Activated T-helper 2 cell treated with anti-CD3 and anti-CD28 coated beads, Interferon-gamma antibody, Interleukin-2, Interleukin-4, amounts not matched to agents 10 μg/mL and 5 μg/mL and 100 μg/mL, durations not matched to agents 14 hours and 24 hours and 36 hours (primary cell): ENCODE measurements at places on chromosomes 7 and 10. TPM values are rescaled to one million over a fixed set of nuclear protein-coding genes. Genes with fewer than 3 reads are reported as not detected.

GRCh38 chr7:2610898-2611297 lies 20.9 kb upstream of the TTYH3 start:
- H3K27ac ChIP-seq = no peak overlapping the region
- H3K36me3 ChIP-seq = no peaks in the 10 kb centered on the region
- DNase-seq = no peak

DNA sequence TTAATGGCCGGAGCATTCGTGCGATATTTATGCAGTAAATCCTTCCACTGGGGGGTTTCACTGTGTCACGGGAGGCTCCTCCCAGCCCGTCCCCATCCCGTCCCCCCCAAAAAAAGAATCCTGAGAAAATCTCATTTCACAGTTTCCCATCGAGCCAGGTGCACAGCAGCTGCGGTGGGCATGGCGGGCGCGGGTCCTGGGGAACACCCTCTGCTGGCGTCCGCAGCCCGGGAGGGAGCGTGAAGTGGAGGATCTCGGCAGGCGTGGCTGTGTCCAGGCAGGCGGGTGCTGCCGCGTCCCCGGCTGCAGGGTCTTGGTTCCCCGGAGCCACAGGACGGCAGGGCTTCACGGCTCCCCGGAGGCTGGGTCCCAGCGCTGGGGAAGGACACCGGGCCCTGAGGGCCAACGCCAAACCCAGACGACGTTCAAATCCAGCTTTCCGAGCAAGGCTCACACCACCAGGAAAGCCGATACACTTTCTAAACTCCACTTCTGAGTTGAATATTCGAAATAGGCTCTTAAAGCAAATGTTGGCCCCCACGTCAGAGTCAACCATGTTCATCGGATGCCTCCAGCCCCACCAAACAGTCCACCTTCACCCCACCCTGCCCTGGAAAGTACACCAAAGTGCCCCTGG lies 55.7 kb downstream of the PDGFA start:
- H3K4me1 ChIP-seq = no peaks in the 10 kb centered on the region
- H3K36me3 ChIP-seq = no peaks in the 10 kb centered on the region
- no peak overlapping the region for H3K4me3 ChIP-seq
- no peaks in the 10 kb centered on the region for H3K27me3 ChIP-seq
- no peak for DNase-seq

DNA sequence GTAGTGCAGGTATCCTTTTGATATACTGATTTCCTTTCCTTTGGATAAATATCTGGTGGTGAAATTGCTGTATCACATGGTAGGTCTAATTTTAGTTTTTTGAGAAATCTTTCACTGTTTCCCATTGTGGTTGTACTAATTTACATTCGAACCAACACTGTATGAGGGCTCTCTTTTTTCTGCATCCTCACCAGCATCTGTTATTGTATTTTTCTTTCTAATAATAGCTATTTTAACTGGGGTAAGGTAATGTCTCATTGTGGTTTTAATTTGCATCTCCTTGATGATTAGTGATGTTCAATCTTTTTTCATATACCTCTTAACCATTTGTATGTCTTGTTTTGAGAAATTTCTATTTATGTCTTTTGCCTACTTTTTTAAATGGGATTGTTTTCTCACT lies 335.4 kb upstream of the MTPN start:
- no peak overlapping the region for H3K4me3 ChIP-seq
- DNase-seq = no peak
- no peaks in the 10 kb centered on the region for H3K36me3 ChIP-seq
- H3K4me1 ChIP-seq = no peaks in the 10 kb centered on the region

- H3K4me1 ChIP-seq = no peaks in the 10 kb centered on the region
- no peak for DNase-seq
- peaks cover 2% of the 10 kb centered on the region for H3K27me3 ChIP-seq
- no peaks in the 10 kb centered on the region for H3K36me3 ChIP-seq
- no peak within 1 kb of the TSS for H3K4me3 ChIP-seq
Measured at GRCh38 chr7:13989126-13989948, at the start of gene ETV1. ETV1 (minus strand) TSS chr7:13989666; CDS start chr7:13989052, 614 bp downstream.

DNA sequence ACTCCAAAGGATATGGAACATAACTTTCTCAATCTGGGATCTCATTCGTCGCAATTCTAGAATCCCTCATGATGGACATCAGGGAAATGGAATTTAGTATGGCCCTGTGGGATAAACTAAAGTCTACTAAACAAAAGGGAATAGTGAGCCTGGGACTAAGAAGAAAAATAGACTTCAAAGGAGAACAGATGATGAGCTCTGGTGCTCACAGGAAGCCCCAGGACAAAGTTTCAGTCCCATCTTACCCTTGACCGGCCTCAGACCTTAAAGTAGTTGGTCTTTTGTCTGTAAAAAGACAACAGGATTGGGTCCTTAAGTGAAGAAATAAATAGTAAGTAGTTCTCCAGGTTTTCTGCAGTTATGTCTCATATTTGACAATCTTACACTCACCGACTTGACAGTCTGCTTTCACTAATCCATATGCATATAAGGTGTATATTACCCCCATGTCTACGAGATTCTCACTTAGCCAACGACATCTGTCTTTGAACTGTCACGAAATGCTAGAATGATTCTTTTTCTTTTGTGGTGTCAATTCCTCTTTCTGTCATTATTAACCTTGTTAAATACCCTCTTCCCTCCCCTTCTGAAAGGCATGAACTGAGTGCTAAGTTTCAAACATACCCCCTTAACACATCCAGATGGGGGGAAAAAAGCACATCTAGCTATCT lies 10.9 kb upstream of the IKZF1 start:
- peaks cover 34% of the 10 kb centered on the region for H3K4me1 ChIP-seq
- H3K36me3 ChIP-seq = no peaks in the 10 kb centered on the region
- peaks cover 5% of the 10 kb centered on the region for H3K27me3 ChIP-seq
- H3K4me3 ChIP-seq = no peak overlapping the region
- no peak for DNase-seq

- H3K4me1 ChIP-seq = peaks cover 13% of the 10 kb centered on the region
- no peak for DNase-seq
- H3K36me3 ChIP-seq = no peaks in the 10 kb centered on the region
- H3K4me3 ChIP-seq = no peak overlapping the region
- peaks cover 4% of the 10 kb centered on the region for H3K27me3 ChIP-seq
- no peak overlapping the region for H3K27ac ChIP-seq
Measured at GRCh38 chr7:95473276-95473985, 12.3 kb upstream of the ASB4 start.

GRCh38 chr7:47574482-47575329 lies 7.2 kb downstream of the TNS3 start:
- DNase-seq = no peak
- H3K27me3 ChIP-seq = peaks cover 21% of the 10 kb centered on the region
- H3K4me1 ChIP-seq = peaks cover 5% of the 10 kb centered on the region
- H3K4me3 ChIP-seq = no peak overlapping the region

DNA sequence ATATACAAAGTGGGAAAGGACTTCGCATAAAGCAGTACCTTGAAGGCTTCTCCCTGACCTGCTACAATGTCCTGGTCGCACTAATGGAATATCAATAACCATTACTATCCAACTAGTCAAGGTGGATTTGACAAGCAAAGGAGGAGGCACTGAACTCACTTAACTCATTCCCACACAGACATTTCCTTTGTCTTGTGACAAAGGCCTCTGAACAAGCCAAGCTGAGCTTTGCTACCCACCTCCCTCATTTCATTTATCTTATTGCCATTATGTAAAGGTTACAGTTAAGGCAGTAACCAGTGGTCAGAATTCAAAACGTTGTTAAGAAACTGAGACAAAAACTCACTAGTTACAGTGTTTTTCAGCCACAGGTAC lies 7.3 kb downstream of the ELMO1 start:
- H3K27ac ChIP-seq = peak overlapping the region; percentile 86
- no peak for DNase-seq
- H3K27me3 ChIP-seq = no peaks in the 10 kb centered on the region

DNA sequence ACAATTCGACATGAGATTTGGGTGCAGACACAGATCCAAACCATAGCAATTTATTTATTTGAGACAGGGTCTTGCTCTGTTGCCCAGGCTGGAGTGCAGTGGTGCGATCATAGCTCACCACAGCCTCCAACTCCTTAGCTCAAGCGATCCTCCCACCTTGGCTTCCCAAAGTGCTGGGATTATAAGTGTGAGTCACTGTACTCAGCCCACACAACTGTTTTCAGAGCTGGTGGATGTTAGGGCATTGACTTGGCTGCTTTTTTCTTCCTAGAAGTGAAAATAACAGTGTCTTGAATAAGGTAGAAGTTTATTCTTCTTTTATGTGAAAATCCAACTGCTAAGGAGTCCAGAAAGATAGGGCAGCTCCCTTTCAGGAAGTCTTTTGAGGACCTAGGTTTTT lies 132.1 kb downstream of the CCDC3 start:
- no peaks in the 10 kb centered on the region for H3K27me3 ChIP-seq
- no peaks in the 10 kb centered on the region for H3K36me3 ChIP-seq
- no peak overlapping the region for H3K4me3 ChIP-seq
- no peak overlapping the region for H3K27ac ChIP-seq

The FAM20C gene
- total RNA-seq = 0.74 and 1.3 TPM in 2 replicates

The SEMA3D gene
- 0.09 and 0.11 TPM in 2 replicates for total RNA-seq

The EVX1 gene
- total RNA-seq = not detected in 2 replicates

The ACBD7 gene
- total RNA-seq = 3.6 and 4.8 TPM in 2 replicates

The CALML5 gene
- total RNA-seq = not detected in 2 replicates

The SP4 gene
- total RNA-seq = 17.9 and 19.2 TPM in 2 replicates
